Mammary microvascular endothelial cell (primary cell): ENCODE measurements at places on chromosomes 5 and 9. TPM values are rescaled to one million over a fixed set of nuclear protein-coding genes. Genes with fewer than 3 reads are reported as not detected.

The PLAC8L1 gene
- total RNA-seq, result not detected in 2 replicates

The CNTNAP3 gene
- 3.3 and 7.3 TPM in 2 replicates for total RNA-seq

The ZNF346 gene
- total RNA-seq, result 11.2 and 12.1 TPM in 2 replicates

The OBP2B gene
- not detected in 2 replicates for total RNA-seq

The KIF20A gene
- 78.7 and 83.2 TPM in 2 replicates for total RNA-seq

The ACOT12 gene
- not detected in 2 replicates for total RNA-seq

The ZNF883 gene
- 0.13 and 0.25 TPM in 2 replicates for total RNA-seq

The PCDHB15 gene
- total RNA-seq, result 0.15 and 0.40 TPM in 2 replicates

The ZMAT2 gene
- 34.9 and 45.4 TPM in 2 replicates for total RNA-seq

The CCDC69 gene
- 18.6 and 18.7 TPM in 2 replicates for total RNA-seq

The LCP2 gene
- total RNA-seq, result 8.8 and 9.4 TPM in 2 replicates

The CCL19 gene
- not detected in 2 replicates for total RNA-seq

The CATSPER3 gene
- 0.40 TPM in 1 of 2 replicates, not detected in the other for total RNA-seq

The CXCL14 gene
- not detected in 2 replicates for total RNA-seq

The QRFP gene
- total RNA-seq, result not detected in 2 replicates

The ECSCR gene
- total RNA-seq, result 547 and 613 TPM in 2 replicates

The FAM78A gene
- total RNA-seq, result 2.2 and 3.2 TPM in 2 replicates

The CCNO gene
- total RNA-seq, result 0.13 and 0.44 TPM in 2 replicates

The TAF1L gene
- not detected in 2 replicates for total RNA-seq

The MLANA gene
- not detected in 2 replicates for total RNA-seq

The WHRN gene
- total RNA-seq, result 0.79 and 0.93 TPM in 2 replicates

The ENTPD2 gene
- not detected in 2 replicates for total RNA-seq

The ADGRD2 gene
- not detected in 2 replicates for total RNA-seq
